Activated CD8-positive, alpha-beta T cell treated with anti-CD3 and anti-CD28 coated beads for 36 hours (primary cell): ENCODE measurements at places on chromosomes 11 and 22. TPM values are rescaled to one million over a fixed set of nuclear protein-coding genes. Genes with fewer than 3 reads are reported as not detected.

DNA sequence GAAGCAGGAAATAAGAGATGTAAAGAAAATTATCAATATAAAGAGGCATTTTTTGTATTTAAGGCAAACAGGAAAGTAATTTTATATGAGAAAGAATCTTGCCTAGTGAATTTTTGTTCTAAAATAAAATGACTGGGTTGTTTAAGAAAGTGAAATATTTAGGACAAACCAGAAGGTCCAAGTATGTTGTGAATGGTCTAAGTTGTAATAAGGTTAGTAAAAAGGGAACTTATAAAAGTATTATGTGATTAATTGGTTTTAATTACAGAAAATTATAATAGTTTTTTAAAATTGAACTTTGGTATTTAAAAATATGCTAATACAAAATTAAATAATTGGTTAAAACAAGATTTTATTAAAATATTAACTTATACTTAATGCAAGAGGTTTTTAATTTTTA, 26.6 kb upstream of the EI24 start:
- peaks cover 4% of the 10 kb centered on the region for H3K36me3 ChIP-seq
- H3K4me3 ChIP-seq, result no peak overlapping the region
- no peak for DNase-seq
- H3K4me1 ChIP-seq, result no peaks in the 10 kb centered on the region

- peaks cover 23% of the 10 kb centered on the region for H3K4me1 ChIP-seq
- DNase-seq, result no peak
- H3K4me3 ChIP-seq, result no peak overlapping the region
- no peak overlapping the region for H3K27ac ChIP-seq
- no peaks in the 10 kb centered on the region for H3K36me3 ChIP-seq
- no peaks in the 10 kb centered on the region for H3K27me3 ChIP-seq
Measured at GRCh38 chr11:19725379-19726079, 12.9 kb downstream of the NAV2 start.

DNA sequence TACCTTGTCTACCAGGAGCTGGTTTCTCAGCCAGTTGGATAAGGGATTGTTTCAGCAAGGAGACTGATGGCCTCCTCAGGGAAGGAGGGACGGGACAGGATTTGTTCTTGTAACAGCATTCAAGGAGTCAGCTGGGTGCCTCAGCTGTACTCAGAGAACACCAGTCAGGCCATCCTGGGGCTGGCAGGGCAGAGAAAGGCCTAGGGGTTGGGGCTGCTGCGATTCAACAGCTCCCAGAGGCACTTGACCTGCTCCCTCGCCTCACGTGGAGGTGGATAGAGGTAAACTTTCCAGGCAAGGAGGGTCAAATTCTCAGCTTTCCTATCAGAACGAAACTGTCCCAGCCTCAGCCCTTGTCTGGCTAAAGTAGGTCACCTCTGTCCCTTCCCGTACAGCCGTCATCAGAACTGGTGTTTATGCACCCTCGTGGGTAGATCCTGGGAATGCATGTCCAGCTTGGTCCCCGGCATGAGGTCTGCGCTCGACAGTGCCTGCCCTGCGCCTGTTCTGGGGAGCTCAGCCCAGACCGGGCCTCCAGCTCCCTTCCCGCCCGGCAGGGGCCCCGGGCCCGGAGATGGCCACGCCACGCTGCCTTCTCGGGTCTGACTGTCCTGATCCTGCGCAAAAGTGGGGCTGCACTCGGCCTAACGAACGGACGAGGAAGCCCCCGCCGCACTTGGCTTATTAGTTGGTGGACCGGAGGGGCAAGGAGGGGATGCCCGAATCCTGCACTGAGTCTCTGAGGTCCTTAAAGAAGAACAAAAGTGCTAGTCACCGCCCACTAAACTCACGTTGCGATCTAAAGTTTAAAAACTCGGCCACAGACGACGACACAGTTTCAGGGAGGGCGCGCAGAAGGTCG, 762 bp upstream of the CCDC134 start:
- H3K36me3 ChIP-seq, result peaks cover 18% of the 10 kb centered on the region
- peak; percentile 20 for DNase-seq
- peak overlapping the region; percentile 93 for H3K27ac ChIP-seq
- no peaks in the 10 kb centered on the region for H3K27me3 ChIP-seq
- peak overlapping the region; percentile 89 for H3K4me3 ChIP-seq

DNA sequence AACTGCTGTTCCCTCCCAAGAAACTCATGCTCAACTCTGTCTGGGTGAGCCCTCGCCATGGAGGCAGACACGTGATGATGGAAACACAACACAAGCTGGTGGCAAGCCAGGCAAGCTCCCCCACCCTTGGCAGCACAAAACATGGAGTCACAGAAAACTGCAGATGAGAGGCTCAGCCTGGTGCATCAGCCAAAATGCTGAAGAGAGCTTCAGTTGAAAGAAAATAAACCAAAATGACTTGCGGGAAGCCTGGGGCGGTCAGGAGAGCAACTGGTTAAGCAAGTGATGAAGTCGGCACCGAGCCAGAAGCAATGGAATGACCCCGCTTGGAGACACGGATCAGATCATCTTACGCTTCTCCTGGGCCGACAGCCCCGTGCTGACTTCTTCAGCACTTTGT, 68.3 kb downstream of the C11orf58 start:
- H3K27ac ChIP-seq, result no peak overlapping the region
- no peaks in the 10 kb centered on the region for H3K36me3 ChIP-seq
- no peak for DNase-seq
- no peak overlapping the region for H3K4me3 ChIP-seq
- H3K27me3 ChIP-seq, result no peaks in the 10 kb centered on the region

DNA sequence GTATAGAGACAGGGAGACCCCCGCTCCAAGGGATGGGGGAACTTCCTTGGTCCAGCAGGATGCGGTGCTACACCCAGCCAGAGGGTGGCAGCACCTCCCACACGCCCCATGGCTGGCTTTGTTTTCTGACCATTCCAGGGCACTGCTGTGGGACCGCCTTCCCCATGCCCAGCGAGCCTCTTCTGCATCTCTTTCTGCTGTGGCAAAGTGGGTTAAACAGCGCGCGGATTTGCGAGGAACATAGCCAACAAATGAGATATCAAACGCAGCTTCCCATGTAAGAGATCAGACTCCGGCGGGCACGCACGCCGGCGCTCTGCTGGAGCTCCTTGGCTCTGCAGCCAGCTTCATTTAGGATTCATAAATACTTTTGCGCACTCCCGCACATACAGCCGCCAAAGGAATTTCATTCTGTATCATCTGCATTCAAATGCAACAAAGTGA, 485.8 kb upstream of the CADM1 start:
- H3K4me3 ChIP-seq, result no peak overlapping the region
- peak; percentile 3 for DNase-seq
- H3K27ac ChIP-seq, result no peak overlapping the region
- H3K27me3 ChIP-seq, result peaks cover 2% of the 10 kb centered on the region
- no peaks in the 10 kb centered on the region for H3K4me1 ChIP-seq
- H3K36me3 ChIP-seq, result no peaks in the 10 kb centered on the region

GRCh38 chr11:102138223-102138622, 28.0 kb downstream of the YAP1 start:
- H3K4me1 ChIP-seq, result no peaks in the 10 kb centered on the region
- no peak overlapping the region for H3K27ac ChIP-seq
- DNase-seq, result no peak
- no peaks in the 10 kb centered on the region for H3K36me3 ChIP-seq
- H3K4me3 ChIP-seq, result no peak overlapping the region
- H3K27me3 ChIP-seq, result peaks cover 19% of the 10 kb centered on the region

DNA sequence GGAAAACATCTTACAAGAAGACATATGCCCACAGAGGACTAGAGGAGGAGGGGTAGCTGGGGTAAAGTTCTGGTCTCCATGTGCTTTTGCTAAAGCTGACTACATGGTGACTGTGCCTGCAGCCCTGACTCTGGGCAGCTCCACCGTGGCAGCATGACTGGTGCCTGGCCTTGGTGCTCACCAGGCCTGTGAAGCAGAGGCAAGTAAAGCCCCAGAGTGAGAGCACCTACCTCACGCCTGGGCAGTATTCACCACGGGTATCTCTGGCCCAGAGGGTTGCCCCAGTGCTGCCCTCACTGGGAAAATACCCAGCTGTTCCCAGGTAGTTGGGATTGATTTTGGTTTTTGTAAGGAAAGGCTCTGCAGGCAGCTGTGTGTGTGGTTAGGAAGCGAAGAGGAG, 78.3 kb downstream of the CTTN start:
- no peaks in the 10 kb centered on the region for H3K27me3 ChIP-seq
- H3K36me3 ChIP-seq, result no peaks in the 10 kb centered on the region
- no peak overlapping the region for H3K4me3 ChIP-seq

DNA sequence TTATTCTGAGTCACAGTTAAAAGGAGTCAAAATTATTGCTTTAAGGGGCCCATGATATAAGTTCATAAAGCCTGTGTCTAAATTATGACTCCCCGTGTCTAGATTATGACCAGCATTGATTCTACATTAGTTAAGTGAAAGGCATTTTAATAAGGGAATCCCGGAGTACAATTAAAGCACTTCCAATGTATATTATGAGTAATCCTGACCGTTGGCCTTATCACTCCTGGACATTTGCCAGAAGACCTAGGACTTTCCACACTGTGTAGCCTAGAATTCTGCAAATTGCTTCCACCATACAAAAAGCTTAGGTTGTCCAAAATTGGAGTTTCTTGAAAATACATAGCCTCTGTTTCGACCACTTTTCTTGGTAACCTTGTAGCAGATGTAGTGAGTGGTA, 1292.6 kb downstream of the LRRC4C start:
- no peak overlapping the region for H3K4me3 ChIP-seq
- no peak overlapping the region for H3K27ac ChIP-seq

- no peak for DNase-seq
- no peak overlapping the region for H3K4me3 ChIP-seq
- no peaks in the 10 kb centered on the region for H3K36me3 ChIP-seq
Measured at GRCh38 chr22:22799561-22799960, 88.1 kb upstream of the IGLL5 start.

- peak overlapping the region; percentile 90 for H3K27ac ChIP-seq
- no peak for DNase-seq
- peaks cover 57% of the 10 kb centered on the region for H3K36me3 ChIP-seq
- peaks cover 89% of the 10 kb centered on the region for H3K4me1 ChIP-seq
- no peaks in the 10 kb centered on the region for H3K27me3 ChIP-seq
Measured at GRCh38 chr22:31279821-31280505, 12.3 kb downstream of the PIK3IP1 start.

GRCh38 chr11:96062134-96062533, 138.2 kb upstream of the MTMR2 start:
- H3K27ac ChIP-seq, result peak overlapping the region; percentile 85
- DNase-seq, result peak; percentile 67
- no peaks in the 10 kb centered on the region for H3K27me3 ChIP-seq
- peaks cover 72% of the 10 kb centered on the region for H3K4me1 ChIP-seq

GRCh38 chr11:36002796-36003195, 58.9 kb downstream of the LDLRAD3 start:
- no peak overlapping the region for H3K27ac ChIP-seq
- H3K4me3 ChIP-seq, result no peak overlapping the region
- peaks cover 14% of the 10 kb centered on the region for H3K27me3 ChIP-seq
- H3K4me1 ChIP-seq, result no peaks in the 10 kb centered on the region

- DNase-seq, result no peak
- H3K4me1 ChIP-seq, result peaks cover 9% of the 10 kb centered on the region
- no peak overlapping the region for H3K27ac ChIP-seq
- peaks cover 14% of the 10 kb centered on the region for H3K27me3 ChIP-seq
Measured at GRCh38 chr11:118620529-118621070, 13.2 kb downstream of the PHLDB1 start.

DNA sequence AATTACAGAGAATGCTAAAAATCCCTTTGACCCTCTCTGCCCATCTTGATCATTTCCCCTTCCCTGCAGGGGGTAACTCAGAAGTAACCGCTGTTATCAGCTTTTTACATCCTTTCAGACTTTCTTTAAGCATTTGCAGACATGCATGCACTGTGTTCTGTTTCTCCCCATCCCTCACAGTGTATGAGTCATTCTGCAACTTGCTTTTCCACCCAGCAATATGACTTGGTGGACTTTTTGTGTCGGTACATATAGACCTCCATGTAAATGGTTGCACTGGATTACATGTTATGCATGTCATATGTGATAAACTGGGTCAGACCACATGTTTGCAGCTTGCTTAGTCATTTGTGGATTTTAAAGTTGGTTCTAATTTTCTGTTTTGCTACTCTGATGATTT, 87.7 kb upstream of the NECTIN1 start:
- no peak overlapping the region for H3K27ac ChIP-seq
- H3K4me3 ChIP-seq, result no peak overlapping the region
- H3K36me3 ChIP-seq, result no peaks in the 10 kb centered on the region
- no peaks in the 10 kb centered on the region for H3K4me1 ChIP-seq

DNA sequence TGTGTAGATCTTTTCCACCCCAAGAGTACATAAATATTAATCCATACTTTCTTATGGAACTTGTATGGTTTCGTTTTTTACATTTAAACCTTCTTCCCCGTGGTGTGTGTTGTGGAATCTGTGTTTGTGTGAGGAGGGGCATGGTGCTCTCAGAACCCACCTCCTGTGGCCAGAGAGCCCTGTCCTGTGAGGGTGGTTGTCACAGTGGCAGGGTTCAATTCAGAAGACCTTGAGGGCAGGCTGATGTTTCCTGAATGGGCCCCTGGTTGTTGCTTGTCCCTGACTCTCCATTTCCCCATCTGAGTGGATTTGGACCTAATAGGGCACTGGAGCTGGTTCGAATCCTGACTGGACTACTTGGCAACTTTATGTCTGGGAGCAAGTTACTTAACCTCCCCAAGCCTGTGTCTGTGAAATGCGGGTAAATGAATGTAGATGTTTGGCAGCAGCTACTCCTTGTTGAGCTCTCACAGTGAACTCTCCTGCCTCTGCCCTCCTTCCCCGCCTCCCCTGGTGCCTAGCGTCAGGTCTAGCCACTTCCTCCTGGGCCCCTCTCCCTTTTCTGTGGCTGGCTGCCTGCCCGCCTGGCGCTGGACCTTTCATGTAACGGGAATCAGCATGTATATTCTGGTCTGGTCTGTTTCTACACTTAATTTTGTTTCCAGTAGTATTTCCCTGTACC, 7.3 kb downstream of the NEAT1 start:
- no peaks in the 10 kb centered on the region for H3K27me3 ChIP-seq
- peaks cover 78% of the 10 kb centered on the region for H3K4me1 ChIP-seq
- peaks cover 70% of the 10 kb centered on the region for H3K36me3 ChIP-seq
- H3K4me3 ChIP-seq, result peak overlapping the region; percentile 89

CEP164 gene
- total RNA-seq, result 24.0 TPM

GAS2 gene
- 2.6 TPM for total RNA-seq

OR8A1 gene
- total RNA-seq, result not detected

MEI1 gene
- 28.4 TPM for total RNA-seq

LMNTD2 gene
- total RNA-seq, result 0.88 TPM

RAG2 gene
- total RNA-seq, result not detected
